Frontal cortex (tissue), 4 donors: ENCODE measurements at places on chromosomes 7 and 10.

GRCh38 chr7:14424675-14425074 is 435.2 kb upstream of the ETV1 start:
- DNase-seq: no peak

- DNase-seq: no peak
These were observed 11.5 kb downstream of the IKZF1 start for GRCh38 chr7:50315739-50316671.

DNA sequence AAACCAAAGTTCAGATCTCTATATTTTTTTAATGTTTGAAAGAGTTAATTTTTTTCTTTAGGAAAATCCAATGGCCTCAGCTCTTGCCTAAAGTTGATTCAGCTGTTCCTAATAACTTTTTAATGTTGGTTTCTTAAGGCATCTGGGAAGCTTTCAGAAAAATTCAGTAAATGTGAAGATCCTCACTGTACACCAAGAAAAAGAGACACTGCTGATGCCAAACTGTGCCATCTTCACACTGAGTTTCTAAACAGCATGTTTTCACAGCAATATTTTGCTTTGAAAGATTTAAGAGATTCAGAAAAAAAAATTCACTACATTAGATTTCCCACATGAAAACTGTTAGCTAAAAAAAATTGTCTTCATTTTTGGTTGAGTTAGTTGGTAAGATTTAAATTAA is 249.4 kb downstream of the NEBL start:
- no peak for DNase-seq

GRCh38 chr7:157910446-157910845 is 573.6 kb downstream of the DNAJB6 start:
- DNase-seq: no peak

DNA sequence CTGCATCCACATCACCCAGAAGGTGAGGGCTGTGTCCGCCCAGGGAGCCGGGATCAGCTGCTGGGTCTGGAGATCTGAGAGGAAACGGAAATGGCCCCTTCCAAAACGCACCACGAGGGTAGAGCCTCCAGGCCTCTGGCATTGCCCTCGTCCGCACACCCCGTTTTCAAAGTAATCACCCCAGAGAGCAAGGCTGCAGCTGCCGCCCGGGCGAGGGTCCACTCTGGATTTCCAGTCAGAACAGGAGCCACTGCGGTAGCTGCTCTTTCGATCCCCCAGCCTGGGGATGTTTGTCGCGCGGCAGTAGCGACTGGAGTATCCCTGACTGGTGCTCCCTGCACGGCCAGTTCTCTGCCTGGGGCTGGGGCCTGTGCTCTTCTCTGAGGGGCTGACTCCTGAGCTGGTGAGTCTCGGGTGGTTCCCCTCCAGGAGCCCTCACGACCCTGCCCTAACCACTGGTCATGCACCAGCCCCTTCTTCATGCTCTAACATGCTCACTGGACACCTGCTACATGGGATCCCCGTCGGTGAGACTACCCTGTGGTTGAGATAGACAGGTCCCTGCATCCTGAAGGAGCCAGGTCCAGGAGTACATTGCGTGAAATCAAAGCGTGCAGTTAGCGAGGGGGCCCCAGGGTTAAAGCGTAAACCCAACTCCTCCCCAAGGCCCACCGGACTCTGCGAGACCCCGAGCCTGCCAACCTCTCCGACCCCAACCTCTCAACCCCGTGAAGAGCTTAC is 99.2 kb downstream of the FOXL3 start:
- DNase-seq: no peak

DNA sequence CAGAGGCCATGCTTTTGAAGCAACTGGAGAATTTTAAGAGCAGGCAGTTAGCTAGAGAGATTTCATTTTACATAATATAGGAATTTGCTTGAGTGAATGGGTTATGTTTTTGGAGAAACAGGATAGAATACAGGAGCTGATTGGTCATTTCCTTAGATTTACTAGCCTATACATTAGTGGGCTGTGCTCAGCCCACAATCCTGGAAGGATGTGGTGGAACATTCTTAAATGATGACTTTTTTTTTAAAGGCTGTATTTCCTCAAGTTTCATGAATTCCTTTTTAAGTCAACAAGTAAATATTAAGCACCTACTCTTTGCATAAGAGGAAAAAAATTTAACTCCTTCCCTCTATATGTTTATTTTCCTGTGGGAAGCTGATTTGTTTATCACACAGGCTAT is 314.4 kb upstream of the BMPER start:
- DNase-seq: no peak

- DNase-seq: no peak
These were observed 19.9 kb downstream of the STMP1 start for GRCh38 chr7:135682191-135682590.

GRCh38 chr7:2626498-2627117 is 5.2 kb upstream of the TTYH3 start:
- DNase-seq: no peak

GRCh38 chr7:154532771-154533170 is 470.2 kb downstream of the PAXIP1 start:
- DNase-seq: no peak

GRCh38 chr10:113103131-113103840 is 153.2 kb downstream of the TCF7L2 start:
- no peak for DNase-seq

- peak; percentile 81 for DNase-seq
These were observed at the start of gene PCBD1 for GRCh38 chr10:70887804-70888800. TSS of gene PCBD1 (minus strand) at chr10:70888565. CDS start at chr10:70888533, 32 bp downstream.

- DNase-seq: no peak
These were observed 58.5 kb downstream of the BLNK start for GRCh38 chr10:96212911-96213310.

GRCh38 chr10:112952282-112953173 is 2.5 kb downstream of the TCF7L2 start:
- peak; percentile 28 for DNase-seq

- peak; percentile 48 for DNase-seq
These were observed 683 bp downstream of the MACROH2A2 start for GRCh38 chr10:70053218-70053840.

GRCh38 chr10:132131581-132132420 is 54.9 kb upstream of the DPYSL4 start:
- no peak for DNase-seq

GRCh38 chr10:1778375-1778969 is 41.1 kb upstream of the ADARB2 start:
- no peak for DNase-seq

DNA sequence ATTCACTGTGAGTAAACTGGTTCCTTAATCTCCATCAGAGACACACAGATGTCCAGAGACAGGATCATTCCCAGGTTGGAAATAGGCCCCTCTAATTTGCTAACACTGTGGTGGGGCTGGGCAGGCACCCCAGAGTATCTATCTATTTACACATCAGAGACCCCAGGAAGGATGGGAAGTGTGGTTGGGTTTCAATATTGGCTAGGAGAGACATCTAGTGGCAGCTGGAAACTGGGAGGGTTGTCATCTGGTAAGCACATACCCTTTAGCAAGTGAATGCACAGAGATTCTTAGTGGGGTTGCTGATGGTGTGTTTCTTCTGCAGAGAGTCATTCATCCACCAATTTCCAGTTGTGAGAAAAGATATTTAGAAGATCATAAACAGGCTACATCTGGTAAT is 36.0 kb upstream of the NRG3 start:
- no peak for DNase-seq

- DNase-seq: no peak
These were observed 13.0 kb upstream of the CHCHD1 start for GRCh38 chr10:73768881-73769280.

DNA sequence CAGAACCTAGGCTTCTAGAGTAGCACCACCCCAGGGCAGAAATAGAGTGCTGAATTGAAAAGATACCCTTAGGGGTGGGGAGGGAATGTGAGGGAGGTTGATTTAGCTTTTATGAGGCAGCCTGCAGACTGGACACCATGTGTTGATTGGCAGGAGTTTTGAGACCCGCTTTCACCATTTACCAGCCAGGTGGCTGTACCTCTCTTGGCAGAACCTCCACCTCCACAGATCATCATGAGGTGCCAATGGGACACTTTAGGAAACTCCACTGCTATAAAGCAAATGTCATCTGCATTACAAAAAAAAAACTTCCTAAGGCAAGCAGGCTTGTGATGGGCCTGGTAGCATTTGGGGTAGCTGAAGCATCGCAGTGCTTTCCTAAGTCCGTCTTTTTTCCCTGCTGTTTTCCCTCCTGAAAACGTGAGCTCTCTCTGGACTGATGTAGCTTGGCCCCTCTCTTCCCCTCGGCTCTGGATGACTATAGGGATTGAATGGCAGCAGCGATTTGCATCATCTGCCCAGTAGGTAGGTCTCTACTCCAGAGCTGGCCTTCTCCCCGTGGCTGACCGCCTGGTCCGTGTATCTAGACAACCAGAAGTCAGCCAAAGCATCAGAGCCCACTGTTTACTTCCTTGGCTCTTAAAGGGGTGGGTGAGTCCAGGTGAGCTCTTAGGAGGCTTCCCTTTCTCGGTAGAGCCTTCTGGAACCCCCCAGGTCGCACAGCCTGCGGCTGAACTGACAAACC is 1.3 kb downstream of the PCBD1 start:
- DNase-seq: no peak

DNA sequence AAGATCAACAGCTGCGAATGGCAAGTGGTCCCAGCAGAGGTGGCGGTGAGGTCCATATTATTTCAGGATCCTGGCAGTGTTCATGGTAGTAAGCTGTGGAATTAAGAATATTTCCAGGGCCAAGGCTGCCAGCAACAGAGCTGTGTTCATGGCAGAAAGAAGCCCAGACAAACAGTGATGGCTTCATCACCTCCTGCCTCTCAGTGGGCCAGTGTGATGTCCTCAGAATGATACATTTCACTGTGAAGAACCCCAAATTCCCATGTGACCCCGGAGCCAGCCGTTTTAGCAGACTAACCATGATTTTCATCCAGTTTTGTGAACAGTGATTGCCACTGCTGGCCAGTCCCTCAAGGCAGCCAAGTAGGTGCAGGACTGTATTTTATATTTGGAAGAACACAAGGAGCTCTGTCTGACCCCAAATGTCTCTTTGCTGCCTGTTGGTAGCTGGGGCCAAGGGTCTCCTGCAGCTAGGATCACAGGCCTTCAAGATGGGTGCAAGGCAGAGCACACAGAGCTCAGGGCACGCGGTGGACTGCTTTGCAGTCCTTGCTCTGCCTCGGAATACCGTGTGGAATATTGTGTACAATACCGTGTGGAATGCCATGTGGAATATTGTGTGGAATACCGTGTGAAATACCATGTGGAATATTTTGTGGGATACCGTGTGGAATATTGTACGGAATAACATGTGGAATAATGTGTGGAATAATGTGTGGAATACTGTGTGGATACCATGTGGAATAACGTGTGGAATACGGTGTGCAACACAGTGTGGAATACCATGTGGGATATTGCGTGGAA is 132.3 kb upstream of the CHST15 start:
- no peak for DNase-seq

DNA sequence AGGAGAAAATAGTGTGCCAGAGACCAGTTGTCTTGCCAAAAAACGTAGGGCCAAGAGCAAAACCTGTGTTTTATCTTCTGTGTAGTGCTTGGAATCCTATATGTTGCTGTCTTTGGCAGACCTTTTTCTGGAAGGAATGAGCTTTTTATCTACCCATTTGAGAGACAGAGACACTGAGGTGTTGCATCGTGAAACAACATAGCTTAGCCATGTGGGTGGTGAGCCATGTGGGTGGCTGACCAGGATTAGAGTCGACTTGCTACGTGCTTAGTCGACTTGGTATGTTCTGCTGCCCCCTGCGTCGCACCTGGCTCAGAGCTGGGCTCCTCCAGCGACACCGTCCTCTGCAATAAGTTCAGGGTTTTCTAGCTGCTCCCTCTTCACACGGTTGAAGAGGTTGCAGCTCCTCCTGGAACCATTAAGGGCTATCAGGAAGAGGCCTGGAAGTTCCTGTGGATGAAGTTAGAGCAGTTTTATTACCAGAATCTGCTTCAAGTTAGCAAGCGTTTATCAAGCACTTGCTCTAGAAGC is 175.8 kb downstream of the SH2D4B start:
- no peak for DNase-seq
